Activated CD8-positive, alpha-beta memory T cell treated with anti-CD3 and anti-CD28 coated beads, Interleukin-2, amount 10 ng/mL, durations not matched to agents 7 days and 5 days (primary cell): ENCODE measurements at places on chromosomes 11 and 22. TPM values are rescaled to one million over a fixed set of nuclear protein-coding genes. Genes with fewer than 3 reads are reported as not detected.

The CYTH4 gene
- total RNA-seq: 123 TPM

The ANGPTL5 gene
- not detected for total RNA-seq

The ISX gene
- not detected for total RNA-seq

The KREMEN1 gene
- total RNA-seq: 0.09 TPM

The OR52A1 gene
- total RNA-seq: not detected

The ARHGAP8 gene
- total RNA-seq: 1.1 TPM

The MRGPRD gene
- not detected for total RNA-seq

The ALDH3B2 gene
- not detected for total RNA-seq
